ENCODE measurements at places on chromosomes 2 and 18. TPM values are rescaled to one million over a fixed set of nuclear protein-coding genes. Genes with fewer than 3 reads are reported as not detected.

DNA sequence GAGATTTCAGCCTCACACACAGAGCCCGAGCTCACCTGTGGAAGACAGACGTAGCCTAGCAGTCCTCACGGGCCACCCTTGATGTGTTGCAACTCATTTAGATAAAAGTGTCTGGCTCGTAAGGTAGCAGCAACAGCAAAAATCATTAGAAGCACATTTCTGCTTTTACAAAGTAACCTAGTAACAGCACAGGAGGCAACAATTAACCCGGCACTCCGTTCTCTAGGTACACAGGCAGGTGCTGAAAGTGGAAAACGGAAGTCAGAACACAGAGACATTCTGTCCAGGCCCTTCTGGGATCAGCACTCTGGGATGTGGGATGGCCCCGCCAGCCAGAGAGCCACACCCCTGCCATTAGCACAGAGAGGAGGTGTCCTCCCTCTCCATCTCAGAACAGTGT, 99.3 kb downstream of the KLHL29 start:
- no peak overlapping the region for H3K27ac ChIP-seq
- H3K36me3 ChIP-seq, result no peaks in the 10 kb centered on the region
- no peak overlapping the region for H3K4me3 ChIP-seq
- no peak for DNase-seq

- peaks cover 14% of the 10 kb centered on the region for H3K4me1 ChIP-seq
- no peak overlapping the region for H3K27ac ChIP-seq
- DNase-seq, result peak; percentile 65
- H3K27me3 ChIP-seq, result no peaks in the 10 kb centered on the region
These were observed 36.3 kb downstream of the FBXO11 start for GRCh38 chr2:47869859-47870595.

GRCh38 chr2:130764035-130764820, 8.9 kb downstream of the AMER3 start:
- H3K4me3 ChIP-seq, result no peak overlapping the region
- peaks cover 7% of the 10 kb centered on the region for H3K27me3 ChIP-seq
- H3K27ac ChIP-seq, result no peak overlapping the region
- H3K36me3 ChIP-seq, result no peaks in the 10 kb centered on the region
- H3K4me1 ChIP-seq, result no peaks in the 10 kb centered on the region

DNA sequence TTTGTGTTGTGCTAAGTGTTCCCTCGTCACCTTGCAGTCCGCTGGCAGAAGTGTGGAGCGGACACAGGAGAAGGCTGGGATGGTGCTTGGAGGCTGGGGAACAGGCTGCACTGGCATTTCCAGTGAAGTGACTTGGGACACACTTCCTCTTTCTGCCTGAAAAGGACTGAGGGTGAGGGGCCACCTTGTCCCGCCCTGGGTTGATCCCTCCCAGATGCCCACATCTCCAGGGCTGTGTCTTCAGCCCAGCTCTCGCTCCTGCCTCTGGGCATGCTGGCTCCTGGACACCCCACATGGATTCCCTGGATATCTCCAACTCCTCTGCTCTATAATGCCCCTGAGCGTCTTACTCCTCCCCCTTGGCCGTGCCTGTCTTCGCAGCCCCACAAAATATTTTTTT, 412.6 kb downstream of the PTPRM start:
- H3K4me3 ChIP-seq, result no peak overlapping the region
- H3K36me3 ChIP-seq, result no peaks in the 10 kb centered on the region
- H3K27me3 ChIP-seq, result no peaks in the 10 kb centered on the region

GRCh38 chr2:72271766-72272641, 124.3 kb upstream of the CYP26B1 start:
- peaks cover 7% of the 10 kb centered on the region for H3K4me1 ChIP-seq
- no peak for DNase-seq
- no peaks in the 10 kb centered on the region for H3K27me3 ChIP-seq
- H3K36me3 ChIP-seq, result no peaks in the 10 kb centered on the region
- H3K27ac ChIP-seq, result no peak overlapping the region
- H3K4me3 ChIP-seq, result no peak overlapping the region

GRCh38 chr2:47504174-47504810, 101.3 kb downstream of the MSH2 start:
- H3K4me1 ChIP-seq, result no peaks in the 10 kb centered on the region
- H3K36me3 ChIP-seq, result no peaks in the 10 kb centered on the region
- no peak for DNase-seq
- no peaks in the 10 kb centered on the region for H3K27me3 ChIP-seq
- H3K4me3 ChIP-seq, result no peak overlapping the region
- H3K27ac ChIP-seq, result no peak overlapping the region

- no peak overlapping the region for H3K27ac ChIP-seq
- H3K27me3 ChIP-seq, result no peaks in the 10 kb centered on the region
- DNase-seq, result no peak
- H3K4me1 ChIP-seq, result no peaks in the 10 kb centered on the region
- H3K36me3 ChIP-seq, result no peaks in the 10 kb centered on the region
These were observed 771.0 kb upstream of the CDH7 start for GRCh38 chr18:64979791-64980190.

DNA sequence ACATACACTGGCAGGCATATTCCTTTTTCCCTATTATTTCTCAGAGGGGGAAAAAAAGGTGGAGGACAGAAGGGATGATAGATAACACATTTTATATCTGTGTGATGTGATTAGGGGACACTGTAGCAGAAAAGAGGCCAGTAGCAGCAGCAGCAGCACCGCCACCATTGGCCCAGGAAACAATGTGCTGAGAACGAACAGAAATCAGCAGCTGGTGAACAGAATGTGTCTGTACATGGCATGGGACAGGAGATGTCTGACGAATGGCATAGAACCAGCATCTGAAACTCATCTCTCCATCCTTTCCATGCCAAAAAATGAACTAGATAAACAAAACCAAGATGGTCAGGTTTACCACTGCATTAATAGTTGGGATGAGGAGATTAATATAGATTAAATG, 936.1 kb upstream of the ACVR2A start:
- H3K36me3 ChIP-seq, result no peaks in the 10 kb centered on the region
- no peaks in the 10 kb centered on the region for H3K4me1 ChIP-seq
- no peaks in the 10 kb centered on the region for H3K27me3 ChIP-seq
- DNase-seq, result no peak

- H3K27ac ChIP-seq, result no peak overlapping the region
- no peak overlapping the region for H3K4me3 ChIP-seq
- H3K27me3 ChIP-seq, result no peaks in the 10 kb centered on the region
- H3K36me3 ChIP-seq, result no peaks in the 10 kb centered on the region
- peak; percentile 32 for DNase-seq
These were observed 448.1 kb downstream of the TSN start for GRCh38 chr2:122203523-122203922.

GRCh38 chr2:64626963-64627760, 26.6 kb downstream of the SERTAD2 start:
- peak overlapping the region; percentile 86 for H3K27ac ChIP-seq
- DNase-seq, result peak; percentile 86
- no peaks in the 10 kb centered on the region for H3K36me3 ChIP-seq
- no peak overlapping the region for H3K4me3 ChIP-seq
- peaks cover 54% of the 10 kb centered on the region for H3K4me1 ChIP-seq

DNA sequence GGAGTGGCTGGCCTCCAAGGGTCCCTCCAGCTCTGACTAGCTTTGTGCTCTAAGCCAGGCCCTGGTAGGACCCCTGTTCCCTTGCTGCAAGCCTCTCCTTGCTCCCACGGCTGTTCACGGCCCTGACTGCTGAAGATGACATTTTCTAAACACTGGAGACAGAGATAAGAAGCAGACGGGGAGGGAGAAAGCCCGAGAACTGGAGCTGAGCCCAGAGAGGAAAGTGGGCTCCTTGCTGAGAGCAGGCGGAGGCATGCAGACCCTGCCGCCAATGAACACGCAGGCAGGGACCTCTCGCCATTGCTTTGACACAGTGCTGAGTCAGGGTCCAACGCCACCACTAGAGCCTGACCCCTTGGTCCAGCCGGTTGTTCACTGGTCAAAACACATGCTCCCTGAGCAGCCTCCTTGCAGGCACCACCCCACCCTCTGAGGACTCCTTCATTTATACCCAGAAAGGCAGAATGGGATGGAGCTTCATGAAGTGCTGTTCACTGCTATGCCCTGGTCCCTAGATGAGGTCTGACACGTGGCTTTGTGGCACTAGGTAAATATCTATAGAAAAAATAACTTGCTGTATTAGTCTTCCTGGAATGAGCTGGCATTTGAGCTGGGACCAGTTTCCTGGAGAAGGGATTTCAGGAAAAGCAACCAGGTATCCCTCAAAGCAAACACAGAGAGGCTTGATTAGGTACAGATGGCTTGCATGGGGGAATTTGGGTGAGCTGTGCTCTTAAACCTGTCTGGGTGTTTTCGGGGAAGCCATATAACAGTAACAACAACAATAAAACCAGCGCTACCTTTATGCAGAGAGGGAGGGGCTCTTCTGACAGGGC, 65.7 kb downstream of the MCFD2 start:
- H3K4me1 ChIP-seq, result no peaks in the 10 kb centered on the region
- no peak for DNase-seq
- no peaks in the 10 kb centered on the region for H3K27me3 ChIP-seq

DNA sequence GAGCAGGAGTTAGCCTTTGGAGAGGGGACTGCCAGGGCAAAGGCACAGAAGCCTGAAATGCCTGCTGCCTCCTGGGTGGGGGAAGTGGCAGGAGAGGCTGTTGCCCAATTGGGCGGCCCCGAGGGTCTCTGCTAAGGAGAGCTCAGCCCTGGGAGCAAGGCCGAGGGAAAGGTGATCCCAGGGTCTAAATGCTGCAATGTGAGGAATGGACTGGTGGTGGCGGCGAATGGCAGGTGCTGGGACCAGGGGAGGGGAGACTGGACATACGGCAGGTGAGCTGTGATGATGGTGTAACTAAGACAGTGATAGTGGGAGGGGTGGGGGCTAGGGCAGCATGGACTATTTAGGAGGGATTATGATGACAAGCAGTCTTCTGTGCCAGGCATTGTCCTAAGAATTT, 104.0 kb downstream of the DYSF start:
- no peak overlapping the region for H3K27ac ChIP-seq
- H3K27me3 ChIP-seq, result no peaks in the 10 kb centered on the region
- H3K36me3 ChIP-seq, result no peaks in the 10 kb centered on the region
- no peaks in the 10 kb centered on the region for H3K4me1 ChIP-seq
- DNase-seq, result no peak

DNA sequence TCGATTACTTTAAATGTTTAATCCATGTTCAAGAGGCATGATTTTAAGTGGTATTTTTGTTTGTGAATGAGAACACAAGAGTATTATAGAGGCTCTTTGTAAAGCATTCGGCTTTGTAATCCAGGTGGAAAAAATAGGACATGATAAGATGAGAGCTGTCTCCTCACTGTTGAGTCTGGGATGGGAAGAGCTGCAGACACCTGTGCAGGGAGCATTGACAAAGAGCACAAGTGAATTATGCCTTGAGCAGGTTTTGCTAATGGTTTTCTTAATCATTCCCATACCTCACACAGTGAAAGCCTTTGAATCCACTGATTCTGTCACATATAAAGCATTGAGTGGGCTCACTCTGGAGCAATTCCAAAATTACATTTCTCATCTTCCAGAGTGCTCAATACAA, 9.6 kb downstream of the COL6A3 start:
- no peak overlapping the region for H3K4me3 ChIP-seq
- no peaks in the 10 kb centered on the region for H3K4me1 ChIP-seq
- H3K27me3 ChIP-seq, result no peaks in the 10 kb centered on the region
- H3K27ac ChIP-seq, result no peak overlapping the region
- no peak for DNase-seq
- H3K36me3 ChIP-seq, result no peaks in the 10 kb centered on the region

DNA sequence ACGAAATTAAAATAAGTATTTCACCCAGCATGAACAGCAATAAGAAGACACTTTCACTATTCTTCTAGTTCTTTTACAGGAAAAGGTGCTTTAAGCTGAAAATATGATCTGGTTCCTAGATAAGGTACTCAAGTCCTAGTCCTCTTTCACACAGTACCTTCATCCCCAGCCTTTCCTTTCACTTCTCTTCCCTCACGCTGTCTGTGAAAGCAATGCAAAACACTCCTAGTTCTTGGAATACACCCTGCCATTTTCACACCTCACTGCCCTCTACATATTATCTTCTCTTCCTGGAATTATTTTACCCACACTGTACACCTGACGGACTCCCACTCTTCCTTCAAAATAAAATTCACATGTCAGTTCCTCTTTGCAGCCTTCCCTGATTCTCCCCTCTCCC, 82.9 kb downstream of the DNAH7 start:
- DNase-seq, result no peak
- no peaks in the 10 kb centered on the region for H3K27me3 ChIP-seq
- H3K4me1 ChIP-seq, result no peaks in the 10 kb centered on the region

DNA sequence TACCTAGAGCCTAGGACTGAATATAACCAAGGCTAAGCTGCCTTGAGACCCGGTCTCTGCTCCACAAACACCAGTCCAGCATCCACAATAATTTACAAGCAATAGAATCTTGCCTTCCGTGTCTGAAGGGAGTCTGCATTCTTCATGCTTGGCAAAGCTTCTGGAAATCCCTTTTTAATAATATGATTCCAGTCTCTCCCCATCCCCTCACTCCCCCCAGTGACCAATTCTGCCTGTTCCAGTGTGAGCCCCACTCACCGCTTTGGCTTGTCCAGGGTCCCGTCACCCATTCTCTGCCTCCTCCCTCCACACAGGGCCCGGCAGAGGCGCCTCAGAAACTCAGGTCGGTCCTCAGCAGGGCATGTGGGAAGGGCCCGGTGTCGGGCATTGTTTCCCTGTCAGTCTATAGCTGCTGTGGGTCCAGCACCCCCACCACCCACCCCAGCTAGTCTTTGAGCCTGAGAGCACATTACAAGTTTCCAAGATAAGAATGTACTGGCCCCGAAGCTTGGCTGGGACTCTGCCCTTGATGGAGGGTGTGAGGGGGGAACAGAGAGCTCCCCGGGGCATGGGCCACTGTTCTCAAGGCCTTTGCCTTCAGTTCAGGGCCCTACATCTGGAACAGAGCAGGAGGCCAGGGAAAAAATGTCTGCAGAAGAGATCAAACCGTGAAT, 129.7 kb upstream of the MYCN start:
- no peaks in the 10 kb centered on the region for H3K36me3 ChIP-seq
- no peak for DNase-seq
- H3K27me3 ChIP-seq, result no peaks in the 10 kb centered on the region

- no peaks in the 10 kb centered on the region for H3K36me3 ChIP-seq
- peaks cover 8% of the 10 kb centered on the region for H3K27me3 ChIP-seq
- no peak overlapping the region for H3K27ac ChIP-seq
- no peak for DNase-seq
- no peak overlapping the region for H3K4me3 ChIP-seq
These were observed 29.4 kb downstream of the CERKL start for GRCh38 chr2:181627545-181627944.

The PROKR1 gene
- 2.1 TPM for total RNA-seq

The WNT6 gene
- not detected for total RNA-seq

The MBP gene
- total RNA-seq, result 0.64 TPM

The CRYGD gene
- total RNA-seq, result not detected

The GPR17 gene
- total RNA-seq, result not detected

All from neural progenitor cell (in vitro differentiated cells).